H4 (cell line): ENCODE measurements at places on chromosomes 16 and 17. TPM values are rescaled to one million over a fixed set of nuclear protein-coding genes. Genes with fewer than 3 reads are reported as not detected.

Gene CA7
- total RNA-seq, result not detected in 2 replicates

DNA sequence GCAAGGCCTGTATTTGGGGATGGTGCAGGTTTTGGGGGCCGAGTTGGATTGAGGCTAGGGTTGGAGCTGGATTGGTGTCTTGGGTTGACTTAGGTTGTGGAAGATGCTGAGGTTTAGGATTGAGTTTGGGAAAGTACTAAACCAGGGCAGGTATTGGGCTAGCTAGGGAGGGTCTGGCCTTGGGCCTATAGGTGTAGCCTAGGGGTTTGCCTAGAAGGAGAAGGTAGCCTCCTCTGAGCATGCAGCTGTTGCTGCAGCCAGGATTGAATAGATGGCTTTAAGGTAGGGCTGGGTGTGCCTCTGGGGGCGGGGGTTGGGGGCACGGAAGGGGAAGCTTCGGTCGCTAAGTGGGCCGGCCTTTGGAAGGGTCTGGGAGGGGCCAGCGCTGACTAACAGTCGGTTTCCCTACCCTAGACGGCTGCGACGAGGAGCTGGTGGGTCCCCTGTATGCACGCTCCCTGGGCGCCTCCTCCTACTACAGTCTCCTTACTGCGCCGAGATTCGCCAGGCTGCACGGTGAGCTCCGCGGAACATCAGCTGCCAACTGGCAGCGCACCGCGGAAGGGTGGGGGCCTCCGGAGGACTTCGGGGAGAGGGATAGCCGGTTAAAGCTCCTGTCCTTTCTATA is 1.2 kb downstream of the CNTNAP1 start:
- no peak for DNase-seq

GRCh38 chr17:49183801-49184200 is 26.6 kb downstream of the GNGT2 start:
- no peak for DNase-seq

- DNase-seq, result no peak
Measured at GRCh38 chr16:53534206-53534605, 31.2 kb upstream of the AKTIP start.

Gene SLC46A1
- 4.7 and 4.9 TPM in 2 replicates for total RNA-seq
